ENCODE measurements at places on chromosomes 11 and 22.

DNA sequence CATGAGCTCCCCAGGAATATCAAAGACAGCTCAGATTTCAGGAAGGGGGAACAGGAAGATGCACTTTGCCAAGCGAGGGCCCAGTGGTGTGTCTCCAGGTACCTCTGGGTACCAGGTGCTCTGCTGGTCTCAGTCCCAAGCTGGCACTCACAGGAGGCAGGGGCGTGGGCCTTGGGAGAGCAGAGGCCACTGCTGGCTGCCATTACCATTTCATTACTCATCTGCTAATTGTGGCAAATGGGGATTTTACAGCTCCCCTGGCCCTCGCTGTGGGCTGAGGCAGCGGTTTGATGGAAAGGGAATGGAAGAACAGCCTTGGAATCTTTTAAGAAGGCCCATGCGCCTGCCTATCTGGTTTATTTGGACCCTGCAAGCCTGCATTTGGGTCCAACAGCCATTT lies 192.0 kb upstream of the NAV2 start:
- DNase-seq, result no peak

GRCh38 chr11:10293423-10294289 lies at the start of gene SBF2:
TSS of gene SBF2 (minus strand) at chr11:10294219. CDS start at chr11:10294069, 150 bp downstream.
- peak; percentile 78 for DNase-seq

- DNase-seq, result no peak
These were observed 75.6 kb downstream of the CLPB start for GRCh38 chr11:72358466-72359405.

DNA sequence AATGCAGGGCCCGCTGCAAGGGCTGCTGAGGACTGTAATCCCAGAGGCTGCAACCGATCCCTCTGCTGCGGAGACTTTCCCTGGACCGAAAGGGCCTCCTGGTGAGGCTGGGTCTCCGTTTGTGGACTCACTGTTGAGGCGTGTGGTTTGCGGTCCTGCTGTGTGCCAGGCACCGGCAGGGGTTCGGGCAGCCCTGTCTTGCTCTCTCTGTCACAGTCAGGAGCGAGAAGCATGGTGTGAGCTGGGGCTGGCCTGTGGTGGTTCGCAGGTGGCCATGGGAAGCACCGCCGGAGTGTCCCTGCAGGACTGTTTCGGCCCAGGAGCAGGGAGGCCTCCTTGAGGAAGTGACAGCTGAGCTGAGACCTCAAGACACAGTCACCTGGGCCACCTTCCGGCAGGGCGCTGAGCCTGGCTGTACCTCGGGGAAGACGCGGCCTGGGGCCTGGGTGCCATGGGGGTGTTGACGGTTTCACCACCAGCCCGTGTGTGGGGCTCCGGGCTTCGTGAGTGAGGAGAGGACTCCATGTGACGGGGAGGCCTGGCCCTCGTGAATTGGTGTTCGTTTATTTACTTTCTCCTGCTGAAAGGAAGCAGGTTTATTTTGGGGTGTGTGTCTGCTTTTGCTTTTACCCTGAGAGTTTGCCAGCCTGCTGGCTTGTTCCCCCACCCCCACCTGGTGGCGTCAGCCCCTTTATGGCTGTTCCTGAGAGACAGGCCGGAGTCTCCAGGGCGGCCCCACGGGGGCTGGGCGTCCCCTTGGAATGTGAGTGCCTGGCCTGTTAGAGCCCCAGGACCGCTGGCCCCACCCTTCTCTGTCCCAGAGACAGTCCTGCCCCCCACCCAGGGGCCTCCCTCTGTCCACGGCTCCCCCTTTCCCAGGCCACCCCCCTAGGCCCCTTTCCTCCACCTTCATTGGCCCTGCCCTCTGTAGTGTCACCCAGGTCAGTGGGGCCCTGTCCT lies 122.5 kb downstream of the KCNQ1OT1 start:
- no peak for DNase-seq

- no peak for DNase-seq
These were observed 77.8 kb downstream of the BUD13 start for GRCh38 chr11:116694815-116695590.

DNA sequence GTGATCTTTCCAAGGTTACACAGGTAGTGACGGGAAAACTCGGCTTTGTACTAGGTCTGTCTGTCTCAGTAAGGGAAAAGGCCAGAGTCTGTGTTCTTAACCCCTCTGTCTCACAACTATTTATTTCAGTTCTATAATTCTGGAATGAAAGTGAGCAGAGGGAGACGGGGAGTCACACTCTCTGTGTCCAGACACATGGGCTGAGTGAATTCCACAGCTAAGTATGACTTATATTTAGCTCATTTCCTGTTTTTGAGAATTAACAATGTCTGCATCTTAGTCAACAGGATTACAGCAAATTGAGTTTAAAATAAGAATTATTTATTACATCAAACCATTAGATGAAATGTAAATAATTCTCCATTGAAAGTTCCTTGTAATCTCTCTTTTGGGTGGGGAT lies 62.5 kb upstream of the OR4B1 start:
- no peak for DNase-seq

GRCh38 chr11:20093775-20094174 lies 66.5 kb downstream of the DBX1 start:
- DNase-seq, result no peak

GRCh38 chr22:17606496-17606895 lies 22.1 kb downstream of the ATP6V1E1 start:
- no peak for DNase-seq

GRCh38 chr11:128420265-128420664 lies 167.1 kb downstream of the ETS1 start:
- DNase-seq, result no peak

All from NCI-H1048 (cell line).